Stimulated activated CD4-positive, alpha-beta T cell treated with anti-CD3 and anti-CD28 coated beads, Interleukin-1b, Interleukin-23, amount 100 ng/mL, for 48 hours (primary cell): ENCODE measurements at places on chromosomes 11 and 22.

- DNase-seq, result no peak
Observed at GRCh38 chr11:78390809-78391208, 26.8 kb downstream of the GAB2 start.

DNA sequence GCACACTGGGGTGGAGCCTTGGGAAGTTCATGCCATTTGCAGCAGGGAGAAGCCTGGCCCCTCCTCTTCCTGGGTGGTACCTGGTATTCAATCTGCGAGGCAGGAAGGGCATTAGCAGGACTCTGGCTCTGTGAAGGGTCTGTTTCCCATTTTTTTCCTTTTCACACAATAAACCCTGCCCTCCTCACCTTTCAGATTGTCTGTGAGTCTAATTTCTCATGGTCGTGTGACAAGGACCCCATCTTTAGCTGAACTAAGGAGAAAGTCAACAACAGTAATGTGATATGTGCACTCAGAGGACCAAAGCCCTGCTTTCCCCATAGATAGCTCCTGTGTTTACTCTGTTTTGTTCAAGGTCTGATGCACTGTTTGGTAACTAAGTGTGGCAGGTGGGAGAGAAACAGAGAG, 26.6 kb upstream of the CASP4 start:
- no peak for DNase-seq

DNA sequence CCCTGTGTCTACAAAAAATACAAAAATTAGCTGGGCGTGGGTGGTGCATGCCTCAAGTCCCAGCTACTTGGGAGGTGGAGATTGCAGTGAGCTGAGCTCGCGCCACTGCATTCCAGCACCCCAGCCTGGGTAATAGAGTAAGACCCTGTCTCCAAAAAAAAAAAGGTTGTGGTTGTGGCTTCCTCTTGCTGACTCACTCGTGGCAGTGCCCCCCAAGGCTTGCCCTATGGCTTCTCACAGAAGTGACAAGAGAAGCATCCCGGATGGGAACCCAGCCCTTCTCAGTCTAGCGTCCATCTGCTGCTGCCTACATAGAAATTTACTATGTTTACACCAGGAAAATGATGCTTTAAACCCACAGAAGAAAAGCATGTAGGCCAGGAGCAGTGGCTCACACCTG, 68.5 kb upstream of the PITPNB start:
- no peak for DNase-seq

DNA sequence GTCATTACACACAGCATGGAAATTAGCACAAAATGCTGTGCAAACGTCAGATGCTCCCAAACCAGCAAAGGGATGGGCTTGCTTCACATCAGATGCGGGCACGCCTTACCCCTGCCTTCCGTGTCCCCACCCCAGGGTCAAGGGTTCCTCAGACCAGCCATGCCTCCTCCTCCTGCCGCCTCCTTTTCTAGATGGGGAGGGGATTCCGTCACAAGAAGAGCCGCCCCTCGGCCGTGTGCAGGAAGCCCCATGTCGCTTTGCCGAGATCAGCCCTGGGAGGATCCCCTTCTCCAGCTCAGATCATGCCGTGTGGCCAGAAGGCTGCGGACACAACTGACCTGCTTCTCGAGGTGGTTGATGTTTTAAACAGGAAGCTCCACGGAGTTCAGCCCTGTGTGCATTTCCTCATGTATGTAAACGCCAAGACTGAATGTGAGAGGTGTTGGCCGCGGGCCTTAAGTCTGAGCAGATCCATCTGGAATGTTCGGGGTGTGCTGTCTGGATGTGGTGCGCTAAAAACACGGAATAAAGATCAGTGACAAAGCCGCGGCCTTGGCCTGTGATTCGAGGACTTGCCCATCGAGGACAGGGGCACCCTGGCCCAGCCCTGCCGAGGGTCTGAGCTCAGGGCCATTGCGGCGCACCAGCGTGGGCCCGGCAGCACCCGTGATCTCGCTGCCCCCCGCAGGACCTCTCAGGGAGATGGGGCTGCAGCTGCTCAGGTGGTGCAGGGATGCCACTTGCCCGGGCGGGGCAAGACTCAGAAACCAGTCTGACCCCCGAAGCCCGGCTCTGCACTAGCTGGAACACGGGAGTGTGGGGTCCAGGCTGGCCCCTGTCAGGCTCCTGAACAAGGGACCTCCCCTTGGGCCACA, 412.9 kb downstream of the TBC1D22A start:
- DNase-seq, result no peak

DNA sequence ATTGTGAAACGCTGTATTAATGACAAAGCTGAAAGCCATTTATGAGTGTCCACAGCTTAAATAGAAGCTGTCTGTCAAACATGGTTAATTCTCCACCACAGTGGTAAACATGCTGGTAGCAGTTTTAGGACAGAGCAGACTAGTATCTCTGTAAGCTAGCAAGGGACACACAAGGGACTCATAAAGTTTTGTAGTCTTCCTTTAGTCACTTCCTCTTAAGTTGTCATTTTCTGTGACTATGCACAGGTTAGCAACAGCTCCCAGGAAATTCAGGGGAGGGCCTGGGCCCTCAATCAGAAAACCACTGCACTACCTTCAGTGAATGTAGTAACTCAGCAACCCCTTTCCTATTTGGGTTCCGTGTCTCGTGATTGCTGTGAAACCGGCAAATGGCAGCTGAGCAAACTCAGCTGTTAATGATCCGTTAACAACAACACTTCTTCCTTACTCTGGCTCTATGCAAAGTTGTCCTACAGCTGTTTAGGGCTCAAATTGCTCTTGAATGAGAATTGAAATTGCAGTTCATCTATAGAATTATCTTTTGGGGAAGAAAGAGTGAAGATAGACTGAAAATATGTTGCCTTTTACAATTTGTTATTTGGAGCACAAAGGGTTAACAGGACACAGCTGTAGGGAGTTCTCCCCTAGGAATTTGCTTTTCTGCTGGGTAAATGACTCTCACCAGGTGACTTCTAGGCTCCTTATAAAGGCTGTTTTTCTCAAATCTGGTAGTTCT, at the start of gene MMP26:
Gene MMP26, plus strand, starts transcription at position 731 of the 736 bp plus-strand sequence.
- no peak for DNase-seq

- no peak for DNase-seq
Observed at GRCh38 chr11:127027789-127028188, 27.2 kb upstream of the KIRREL3 start.

- no peak for DNase-seq
Observed at GRCh38 chr11:111986589-111986988, 38.6 kb upstream of the DLAT start.

DNA sequence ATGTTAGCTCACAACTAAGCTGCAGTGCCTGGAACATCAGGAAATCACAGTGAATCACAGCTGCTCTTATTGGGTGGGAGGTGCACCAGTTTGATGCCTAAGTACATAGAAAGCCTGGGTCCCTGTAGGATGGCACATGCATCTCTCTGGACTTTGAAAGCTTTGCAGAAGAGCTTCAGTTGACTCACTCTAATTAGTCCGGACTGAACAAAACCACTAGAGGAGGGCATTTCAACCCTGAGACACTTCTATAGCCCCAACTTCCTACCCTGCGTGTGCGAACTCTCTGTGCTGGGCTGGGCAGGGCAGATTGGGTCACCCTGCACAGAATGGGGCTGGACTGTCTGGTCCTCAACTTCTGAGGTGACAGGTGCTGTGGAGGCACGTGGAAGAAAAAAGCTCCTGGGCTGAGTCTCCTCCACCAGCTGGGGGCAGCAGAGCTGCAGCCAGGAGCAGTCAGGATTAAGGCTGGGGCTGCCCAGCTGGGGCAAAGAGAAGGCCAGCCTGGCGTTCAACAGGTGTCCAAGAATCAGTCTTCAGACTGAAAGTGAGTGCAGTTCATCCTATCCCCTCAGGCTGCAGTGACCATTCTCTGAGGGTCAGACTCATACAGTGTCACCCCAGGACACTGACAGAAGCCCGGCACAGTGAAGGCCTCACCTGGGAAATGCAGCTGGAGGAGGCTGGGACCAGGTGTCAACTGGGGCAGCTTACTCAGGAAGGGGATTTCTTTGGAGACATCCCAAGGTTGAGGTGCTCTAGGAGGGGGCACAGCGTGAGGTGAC, 22.1 kb downstream of the GGTLC2 start:
- peak; percentile 13 for DNase-seq

GRCh38 chr11:60282286-60282685, 1.8 kb downstream of the MS4A4A start:
- DNase-seq, result no peak

GRCh38 chr11:16184588-16184987, 171.8 kb downstream of the SOX6 start:
- no peak for DNase-seq

DNA sequence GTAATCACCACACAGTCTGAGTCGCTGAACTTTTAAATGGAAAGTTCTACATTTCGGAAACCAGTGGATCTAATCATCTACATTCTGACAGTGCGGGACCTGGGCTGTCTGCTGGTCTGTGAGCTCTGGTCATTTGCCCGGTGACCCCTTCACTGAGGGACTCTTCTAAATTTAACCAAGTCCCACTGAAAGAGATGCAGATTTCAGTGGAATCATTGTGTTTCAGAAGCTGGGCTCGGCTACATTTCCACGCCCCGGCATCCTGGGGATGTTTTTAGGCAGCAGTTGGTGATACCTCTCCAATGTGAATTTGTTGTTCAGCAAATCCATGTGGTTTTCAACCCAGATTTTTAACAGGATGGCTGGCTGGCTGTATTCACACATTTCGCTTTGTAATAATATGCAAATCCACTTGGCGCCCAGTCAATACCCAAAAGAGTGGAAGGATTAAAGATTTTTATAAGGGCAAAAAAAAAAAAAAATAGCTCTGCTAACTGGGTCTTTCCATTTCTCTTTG, 145.5 kb upstream of the RASSF10 start:
- no peak for DNase-seq

- peak; percentile 60 for DNase-seq
Observed at GRCh38 chr11:47179655-47179991, 2.9 kb upstream of the ARFGAP2 start.

DNA sequence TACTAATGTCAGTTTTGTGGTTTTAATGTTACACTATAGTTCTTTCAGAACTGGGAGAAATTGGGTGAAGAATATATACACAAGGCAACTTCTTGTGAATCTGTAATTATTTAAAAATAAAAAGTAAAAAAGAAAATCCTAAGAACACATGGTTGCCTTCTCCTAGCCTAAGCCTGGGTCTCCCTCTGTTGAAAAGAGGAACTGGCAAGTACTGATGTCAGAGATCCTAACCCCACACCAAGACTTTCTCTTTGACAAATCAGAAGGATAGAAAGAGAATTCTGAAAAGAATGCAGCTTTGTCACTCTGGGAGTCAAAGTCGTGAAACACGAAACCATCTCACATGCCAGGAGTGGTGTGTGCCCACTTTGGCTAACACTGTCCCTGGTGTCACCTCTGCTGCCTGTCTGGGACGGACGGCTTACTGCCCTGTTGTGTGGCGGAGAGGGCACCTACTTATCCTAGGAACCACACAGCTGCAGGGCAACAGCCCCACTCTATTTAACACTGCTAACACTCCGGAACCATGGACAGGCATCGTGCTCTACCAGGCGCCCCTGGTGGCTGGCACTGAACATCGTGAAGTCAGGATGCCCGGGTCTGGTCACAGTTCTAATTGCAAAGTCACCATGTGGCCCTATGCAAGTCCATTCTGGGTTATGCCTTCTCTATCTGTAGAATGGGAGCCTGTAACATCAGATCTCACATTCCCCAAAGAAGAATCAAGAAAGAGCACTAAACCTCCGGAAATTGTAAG, 108.7 kb upstream of the CD82 start:
- no peak for DNase-seq

DNA sequence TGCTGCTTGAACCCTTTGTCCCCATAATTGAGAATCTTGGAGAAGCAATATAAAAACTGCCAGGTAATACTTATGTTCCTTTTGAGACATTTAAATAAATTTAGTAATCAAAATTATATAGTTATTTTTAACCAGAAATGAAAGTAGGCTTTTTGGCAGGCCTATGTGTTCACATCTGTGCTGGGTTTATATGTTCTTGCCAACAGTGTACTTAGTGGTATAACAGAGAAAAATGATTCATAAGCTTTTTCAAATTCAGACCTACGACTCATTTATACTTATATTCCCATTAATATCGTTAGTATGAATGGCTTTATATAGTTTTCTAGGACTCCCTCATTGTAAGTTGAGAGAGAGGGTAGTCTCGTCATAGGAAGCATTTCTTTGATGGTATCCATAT, 79.0 kb downstream of the DDX10 start:
- no peak for DNase-seq

GRCh38 chr11:73612601-73613140, 14.8 kb upstream of the FAM168A start:
- DNase-seq, result no peak

GRCh38 chr11:89458716-89459115, 32.5 kb downstream of the NOX4 start:
- no peak for DNase-seq

GRCh38 chr11:67647471-67647870, 3.1 kb downstream of the ACY3 start:
- no peak for DNase-seq

- no peak for DNase-seq
Observed at GRCh38 chr11:20114588-20114987, 45.7 kb downstream of the DBX1 start.

DNA sequence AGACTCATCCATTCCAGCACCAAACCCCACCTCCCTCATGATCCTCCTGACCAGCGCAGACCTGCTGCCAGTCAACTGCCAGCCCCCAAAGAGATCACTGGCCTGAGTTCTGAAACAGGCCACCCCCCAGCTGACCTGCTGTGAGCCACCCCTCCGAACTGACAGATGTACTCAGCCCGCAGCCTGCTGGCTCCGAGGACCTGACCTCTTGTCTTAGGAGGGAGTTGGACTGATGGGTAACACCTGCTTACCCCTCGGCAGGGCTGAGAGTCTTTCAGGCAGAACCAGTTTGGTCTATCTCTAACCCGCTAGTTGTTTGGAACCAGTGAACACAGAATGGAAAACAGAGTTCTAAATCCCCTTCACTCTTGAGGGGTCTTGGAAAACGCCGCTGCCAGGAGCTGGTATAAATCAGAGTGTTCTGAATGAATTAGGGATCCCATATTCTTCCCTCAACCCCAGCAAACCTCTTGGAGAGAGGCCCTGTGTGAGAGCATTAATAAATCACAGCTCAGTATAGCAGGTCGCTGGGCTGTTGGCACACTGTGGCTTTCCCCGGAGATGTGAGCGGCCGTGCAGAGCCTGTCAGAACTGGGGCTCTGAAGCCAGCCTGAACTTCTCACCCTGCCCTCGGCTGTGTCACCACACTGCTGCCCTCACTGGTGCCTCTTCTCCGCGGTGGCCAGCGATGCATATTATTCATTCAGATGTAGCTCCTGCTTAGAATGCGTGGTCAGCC, 165.1 kb upstream of the NCAM1 start:
- no peak for DNase-seq

DNA sequence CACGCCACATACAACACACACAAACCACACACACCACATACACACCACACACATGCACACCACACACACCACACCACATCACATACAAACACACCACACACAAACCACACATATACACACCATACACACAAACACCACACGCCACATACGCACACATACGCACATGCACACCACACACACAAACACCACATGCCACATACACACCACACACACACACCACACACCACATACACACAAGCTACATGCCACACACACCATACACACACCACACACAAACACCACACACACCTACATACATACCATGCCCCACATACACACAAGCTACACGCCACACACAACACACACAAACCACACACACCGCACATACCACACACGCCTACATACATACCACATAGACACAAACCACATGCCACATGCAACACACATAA, 15.7 kb upstream of the TH start:
- no peak for DNase-seq
